ENCODE measurements at places on chromosomes 2 and 18.

- DNase-seq = no peak
Observed at GRCh38 chr18:56804395-56804794, 153.2 kb downstream of the WDR7 start.

GRCh38 chr2:126764686-126765265 is 108.8 kb downstream of the GYPC start:
- no peak for DNase-seq

GRCh38 chr2:2083113-2083758 is 247.8 kb downstream of the MYT1L start:
- no peak for DNase-seq

- DNase-seq = no peak
Observed at GRCh38 chr18:77066689-77067088, 65.9 kb downstream of the MBP start.

DNA sequence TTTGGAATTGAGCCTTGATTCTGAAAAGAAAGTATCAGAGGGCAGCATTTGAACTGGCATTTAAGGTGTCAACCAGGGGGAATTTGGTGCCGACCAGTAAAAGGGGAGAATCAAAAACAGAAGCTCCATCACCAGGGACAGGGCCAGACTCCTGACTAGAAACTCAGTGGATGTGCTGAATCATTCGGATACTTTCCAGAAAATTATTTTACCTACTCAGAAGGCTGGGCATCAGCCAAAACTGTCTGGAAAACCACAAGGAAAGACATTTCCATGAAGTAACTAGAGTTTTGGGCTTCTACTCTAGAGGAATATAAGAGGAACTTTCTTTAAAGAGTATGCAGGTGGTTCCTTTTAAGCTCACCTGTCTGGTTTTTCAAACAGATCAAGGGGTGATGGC is 756.6 kb downstream of the RNF144A start:
- no peak for DNase-seq

DNA sequence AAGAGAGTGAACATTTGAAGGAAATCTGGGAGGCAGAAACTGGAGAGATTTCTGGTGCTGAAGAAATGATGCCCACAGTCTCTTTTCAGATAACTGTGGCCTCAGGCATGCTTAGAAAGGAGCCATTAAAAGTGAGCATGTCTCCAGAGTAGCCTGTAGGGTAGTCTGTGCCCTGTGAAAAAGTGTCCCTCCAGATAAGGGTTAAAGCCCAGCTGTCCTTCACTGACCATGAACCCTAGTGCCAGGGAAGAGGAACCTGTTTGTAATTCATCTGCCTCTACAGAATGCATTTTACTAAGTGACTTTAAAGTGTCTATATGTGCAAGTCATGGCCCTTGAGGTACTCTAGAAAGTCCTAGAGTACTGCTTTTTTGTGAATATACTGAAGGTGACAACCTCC is 30.5 kb upstream of the EHBP1 start:
- DNase-seq = no peak

DNA sequence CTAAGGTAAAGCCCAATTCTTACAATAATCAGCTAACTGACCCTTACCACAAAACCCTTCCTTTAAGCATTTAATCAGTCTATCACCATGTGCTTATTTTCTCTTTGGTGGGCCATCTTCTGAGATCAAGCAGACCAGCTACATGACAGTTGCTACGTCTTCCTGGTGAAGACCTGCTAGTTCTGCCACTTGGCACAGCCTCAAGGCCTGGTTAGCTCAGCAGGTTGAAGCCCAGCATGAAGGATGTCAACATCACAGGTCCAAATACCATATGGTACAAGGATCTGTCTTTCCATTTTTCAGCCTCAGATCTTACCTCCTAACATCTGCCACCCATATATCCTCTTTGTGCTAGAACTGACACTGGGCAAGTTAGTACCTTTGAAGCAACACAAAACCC is 636.9 kb downstream of the LRP1B start:
- no peak for DNase-seq

DNA sequence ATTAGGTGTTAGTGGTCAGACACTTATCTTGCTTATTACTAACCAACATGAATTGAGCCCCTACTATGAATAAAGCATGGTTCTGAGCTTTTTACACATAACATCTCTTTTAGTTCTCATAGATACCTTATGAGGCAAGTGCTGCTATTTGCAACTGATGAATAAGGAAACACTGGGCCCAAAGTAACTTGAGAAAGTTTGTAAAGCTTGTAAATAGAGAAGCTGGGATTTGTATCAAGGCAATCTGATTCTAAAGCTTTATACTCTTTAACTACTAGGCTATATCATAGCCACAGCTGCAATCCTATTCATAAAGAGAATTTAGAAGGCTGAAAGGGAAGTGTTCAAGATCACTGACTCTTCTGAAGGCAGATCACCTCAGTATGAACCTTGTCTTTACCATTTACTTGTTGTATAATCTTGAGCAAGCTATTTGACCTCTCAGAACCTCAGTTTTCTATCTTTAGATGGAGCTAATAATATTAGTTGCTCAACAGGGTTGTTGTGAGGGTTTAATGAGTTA is 60.4 kb downstream of the ABCB11 start:
- no peak for DNase-seq

GRCh38 chr18:24228667-24229041 is 89.8 kb downstream of the CABYR start:
- DNase-seq = no peak

DNA sequence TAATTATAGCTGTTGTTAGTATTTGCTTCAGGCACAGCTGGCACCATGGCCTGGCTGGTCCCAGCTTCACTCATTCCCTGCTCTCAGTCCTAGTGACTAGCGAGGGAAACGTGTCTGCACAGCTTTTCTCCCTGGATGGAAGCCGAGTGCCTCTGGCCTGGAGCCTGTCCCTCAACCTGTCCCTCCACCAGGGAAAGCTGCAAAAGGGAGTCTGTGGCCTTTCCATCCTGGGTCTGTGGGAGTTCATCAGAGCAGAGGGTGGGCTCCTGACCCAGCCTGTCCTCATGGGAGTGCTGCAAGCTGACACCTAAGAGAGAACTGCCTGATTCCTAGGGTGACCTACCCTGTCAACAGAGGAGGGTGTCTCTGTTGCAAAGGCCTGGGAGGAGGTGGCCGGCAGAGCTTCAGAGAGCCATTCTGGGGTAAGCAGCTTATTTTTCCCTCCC is 118.3 kb downstream of the CAPN13 start:
- DNase-seq = no peak

All from activated gamma-delta T cell (primary cell).